ENCODE measurements at places on chromosomes 7 and 10.

- peak; percentile 61 for DNase-seq
Observed at GRCh38 chr7:148901178-148901577, 17.1 kb upstream of the EZH2 start.

DNA sequence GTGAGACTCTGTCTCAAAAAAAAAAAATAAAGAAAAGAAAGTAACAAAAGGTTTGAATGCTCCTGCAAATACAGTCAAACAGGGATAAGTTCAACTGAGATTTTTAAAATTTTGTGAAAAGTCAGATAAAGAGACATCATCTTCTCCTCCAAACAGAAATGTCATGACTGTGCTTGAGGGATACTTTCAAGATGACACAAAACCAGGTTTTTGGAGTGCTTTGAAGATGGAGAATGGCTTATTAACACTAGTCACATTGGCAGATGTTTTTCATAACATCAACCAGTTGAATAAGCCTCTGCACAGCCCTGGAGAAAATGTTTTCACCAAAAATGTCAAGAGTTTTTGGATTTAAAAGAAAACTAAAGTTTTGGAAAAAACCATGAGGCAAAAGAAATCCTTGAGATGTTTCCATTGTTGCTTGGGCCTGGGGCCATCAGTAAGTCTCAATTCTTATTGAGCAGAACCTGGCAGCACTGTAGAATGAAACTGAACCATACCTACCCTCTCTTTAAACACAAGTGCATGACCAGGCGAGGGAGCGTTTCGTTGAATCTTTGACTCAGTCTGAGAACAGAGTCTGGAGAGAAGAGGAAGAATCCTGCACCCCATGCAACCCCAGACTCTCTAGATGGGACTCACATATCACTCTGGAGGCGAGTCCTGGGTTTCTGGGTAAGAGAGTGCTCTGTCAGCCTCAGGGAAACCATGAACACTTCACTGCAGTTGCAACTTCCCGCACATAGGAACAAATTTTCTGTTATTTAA lies 37.4 kb upstream of the PRKCQ start:
- DNase-seq = no peak

DNA sequence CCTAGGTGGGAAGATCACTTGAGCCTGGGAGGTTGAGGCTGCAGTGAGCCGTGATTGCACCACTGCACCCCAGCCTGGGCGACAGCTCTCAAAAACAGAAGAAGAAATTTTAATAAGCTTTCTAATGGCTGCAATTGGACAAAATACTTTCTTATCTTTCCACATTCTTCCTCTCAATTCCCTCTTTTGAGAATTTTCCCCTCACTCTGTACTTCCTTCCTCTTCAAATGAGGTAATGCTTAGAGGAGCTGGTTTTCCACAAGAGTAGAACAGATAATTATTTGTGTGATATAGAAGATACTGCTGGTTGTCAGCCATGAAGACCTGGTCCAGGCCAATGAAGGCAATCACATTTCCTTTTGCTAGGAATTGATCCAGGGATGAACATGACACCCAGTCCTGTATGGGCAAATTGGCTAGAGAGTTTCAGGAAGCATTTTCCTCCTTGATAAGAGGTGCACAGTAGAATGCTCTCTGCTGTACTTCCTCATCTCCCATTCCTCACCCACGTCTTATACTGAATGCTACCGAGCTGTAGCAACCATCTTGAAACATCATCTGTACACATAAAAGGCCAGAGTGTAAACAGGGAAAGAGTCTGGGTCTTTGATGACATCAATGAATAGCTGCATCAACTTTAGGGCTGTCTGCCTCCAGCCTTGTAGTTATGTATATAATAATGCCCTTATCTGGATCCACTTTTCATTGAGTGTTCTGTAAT lies 103.9 kb downstream of the CDK6 start:
- no peak for DNase-seq

DNA sequence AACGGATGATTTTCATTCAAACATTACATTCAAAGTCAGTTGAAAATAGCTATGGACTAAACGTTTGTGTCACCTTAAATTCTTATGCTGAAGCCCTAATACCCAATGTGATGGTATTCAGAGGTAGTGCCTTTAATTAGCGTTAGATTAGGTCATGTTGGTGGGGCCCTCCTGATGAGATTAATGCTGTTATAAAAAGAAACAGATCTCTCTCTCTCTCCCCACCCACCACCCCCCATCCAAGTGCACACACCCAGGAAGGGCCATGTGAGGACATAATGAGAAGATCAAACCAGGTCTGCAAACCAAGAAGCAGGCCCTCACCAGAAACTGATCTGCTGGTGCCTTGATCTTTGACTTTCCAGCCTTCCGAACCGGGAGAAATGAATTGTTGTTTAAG lies 44.2 kb downstream of the ZNF438 start:
- DNase-seq = no peak

DNA sequence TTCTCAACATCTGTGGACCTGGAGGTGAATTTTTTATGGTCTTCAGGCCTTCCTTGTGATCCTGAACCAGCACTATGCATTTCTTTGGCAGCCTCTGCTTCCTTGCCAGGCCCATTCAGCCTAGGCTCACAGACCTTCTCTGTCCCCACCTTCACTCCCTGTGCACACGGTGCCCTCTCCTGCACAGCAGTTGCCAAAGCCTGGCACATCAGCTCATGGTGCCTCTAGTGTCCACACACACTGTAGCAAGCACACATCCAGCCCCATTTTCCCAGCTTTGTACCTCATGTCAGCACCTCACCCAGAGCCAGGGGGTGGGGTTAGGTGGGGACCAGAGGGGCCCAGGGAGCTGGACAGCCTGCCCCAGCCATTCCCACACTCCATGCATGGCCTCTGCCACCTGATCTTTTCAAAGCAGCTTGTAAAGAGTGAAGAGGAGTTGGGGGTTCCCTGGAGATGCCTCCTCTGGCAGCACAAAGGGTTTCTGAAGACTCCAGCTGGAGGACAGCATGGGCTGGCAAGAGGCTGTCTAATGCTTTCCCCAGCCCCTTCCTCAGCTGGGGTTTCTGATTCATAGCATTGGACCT lies 57.9 kb upstream of the TMEM72 start:
- DNase-seq = no peak

DNA sequence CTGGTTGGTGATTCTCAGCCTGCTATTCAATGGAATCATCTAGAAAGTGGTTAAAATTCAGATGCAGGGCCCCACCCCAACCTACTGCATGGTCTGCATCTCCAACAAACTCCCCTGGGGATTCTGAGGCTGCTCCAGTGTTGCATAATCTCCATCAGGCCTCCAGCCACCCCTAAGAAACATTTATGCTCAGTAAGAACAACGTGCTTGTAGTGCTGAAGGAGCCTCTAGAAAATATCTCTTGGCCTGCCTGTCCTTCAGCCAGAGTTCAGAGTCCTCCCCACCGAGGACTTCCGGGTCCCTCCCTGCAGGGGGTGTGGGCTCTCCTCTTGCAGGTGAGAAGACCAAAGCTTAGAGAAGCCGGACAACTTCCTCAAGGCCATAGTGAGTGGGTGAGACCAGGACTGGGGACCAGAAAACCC lies 159.8 kb downstream of the SH3PXD2A start:
- no peak for DNase-seq

DNA sequence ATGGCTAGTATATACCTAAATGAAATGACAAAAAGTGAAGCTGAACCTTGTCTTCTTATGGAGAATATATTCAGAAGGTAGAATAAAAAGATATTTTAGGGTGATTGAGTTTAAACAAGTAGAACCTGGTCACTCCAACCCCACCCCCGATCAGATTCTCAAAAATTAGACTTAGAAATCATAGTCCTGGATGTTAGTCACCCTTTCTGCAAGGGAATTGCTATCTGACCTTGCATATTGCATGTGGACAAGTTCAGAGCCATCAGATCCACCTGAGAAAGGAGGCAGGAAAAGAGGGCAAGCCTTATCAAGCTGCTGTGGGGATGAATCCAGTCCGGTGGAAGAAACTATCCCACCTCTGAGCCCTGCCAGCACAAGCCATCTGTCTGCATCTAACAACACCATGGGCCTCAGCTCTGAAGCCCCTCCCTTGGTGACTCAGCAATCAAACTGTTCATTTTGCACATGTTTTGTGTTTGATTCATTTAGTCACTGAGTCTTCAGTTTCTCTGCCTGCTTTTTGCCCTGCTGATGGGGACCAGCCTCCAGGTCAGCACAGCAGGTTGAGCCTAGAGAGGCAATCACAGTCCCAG lies 727.3 kb downstream of the AUTS2 start:
- DNase-seq = peak; percentile 46

GRCh38 chr7:137547485-137547884 lies 204.0 kb upstream of the PTN start:
- DNase-seq = no peak

DNA sequence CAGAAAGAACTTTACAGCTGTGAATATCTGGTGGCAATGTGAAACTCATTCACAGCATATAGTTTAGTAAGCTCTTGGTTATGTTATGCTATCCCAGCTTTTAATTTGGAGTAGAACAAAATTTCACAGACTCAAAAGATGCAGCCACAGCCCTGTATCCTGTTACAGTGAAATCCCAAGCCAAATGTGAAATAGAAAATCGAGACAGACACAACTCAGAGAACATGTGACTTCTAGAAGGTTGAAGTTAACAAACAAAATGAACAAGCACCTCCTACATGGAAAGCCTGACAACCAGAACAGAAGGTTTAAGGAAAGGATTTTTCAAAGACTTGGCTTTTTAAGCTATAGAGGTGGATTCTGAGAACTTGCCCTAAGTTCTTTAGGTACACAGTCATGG lies 39.6 kb downstream of the JAZF1 start:
- no peak for DNase-seq

GRCh38 chr10:132861884-132862461 lies 76.0 kb upstream of the NKX6-2 start:
- no peak for DNase-seq

DNA sequence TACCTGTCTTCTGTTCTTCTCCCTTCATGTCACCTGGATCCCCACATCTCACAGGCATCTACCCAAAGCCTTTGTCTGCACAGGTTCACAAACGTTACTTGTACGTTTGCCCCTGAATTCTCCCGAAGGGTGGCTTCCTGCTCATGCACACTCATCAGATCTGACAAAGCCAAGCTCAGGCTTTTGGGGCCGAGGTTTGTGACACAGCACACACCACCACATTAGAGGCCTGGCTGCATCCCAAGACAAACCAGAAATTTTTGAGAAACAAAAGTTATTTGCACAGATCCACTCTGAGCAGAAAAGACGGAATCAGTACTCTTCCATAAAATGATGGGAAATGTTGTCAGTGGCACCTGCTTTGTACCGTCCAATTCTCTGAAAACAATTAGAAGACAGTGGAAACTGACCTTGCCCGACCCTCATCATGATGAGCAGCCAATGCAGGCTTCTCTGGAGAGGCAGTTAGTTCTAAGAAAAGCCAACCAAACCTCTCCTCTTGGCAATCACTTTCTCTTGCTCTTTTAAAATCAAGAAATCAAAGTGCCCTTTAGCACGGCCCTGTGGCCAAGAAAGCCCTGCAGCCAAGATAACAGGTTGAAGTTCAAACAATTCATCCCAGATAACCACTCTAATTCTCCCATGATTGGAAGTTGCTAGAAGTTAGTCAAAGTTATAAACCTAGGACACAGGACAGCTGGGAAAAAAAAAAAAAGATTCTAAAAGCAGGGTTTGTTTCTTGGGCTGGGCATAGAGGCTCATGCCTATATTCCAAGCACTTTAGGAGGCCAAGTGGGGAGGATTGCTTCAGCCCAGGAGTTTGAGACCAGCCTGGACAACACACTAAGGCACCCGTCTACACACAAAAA lies 13.6 kb upstream of the SVIL start:
- no peak for DNase-seq

DNA sequence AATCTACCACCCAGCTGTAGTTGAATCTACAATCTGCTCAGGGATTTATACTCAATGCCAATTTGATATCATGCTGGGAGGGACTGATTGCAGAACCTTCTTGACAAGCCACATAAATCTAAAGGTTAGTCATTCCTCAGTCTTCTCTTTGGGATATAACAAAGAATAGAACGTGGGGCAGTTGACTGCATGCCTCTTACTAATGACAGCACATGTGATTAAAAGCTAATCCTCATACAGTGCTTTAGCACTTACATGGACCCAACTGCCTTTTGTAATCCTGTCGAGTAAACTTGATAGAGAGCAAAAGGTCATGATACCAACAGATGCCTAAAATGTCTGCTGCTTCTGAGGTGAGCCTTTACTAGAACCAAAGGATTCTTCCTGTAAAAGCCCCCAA lies 12.3 kb downstream of the KLHL7 start:
- DNase-seq = no peak

- no peak for DNase-seq
Observed at GRCh38 chr7:85234730-85235129, 47.9 kb upstream of the SEMA3D start.

DNA sequence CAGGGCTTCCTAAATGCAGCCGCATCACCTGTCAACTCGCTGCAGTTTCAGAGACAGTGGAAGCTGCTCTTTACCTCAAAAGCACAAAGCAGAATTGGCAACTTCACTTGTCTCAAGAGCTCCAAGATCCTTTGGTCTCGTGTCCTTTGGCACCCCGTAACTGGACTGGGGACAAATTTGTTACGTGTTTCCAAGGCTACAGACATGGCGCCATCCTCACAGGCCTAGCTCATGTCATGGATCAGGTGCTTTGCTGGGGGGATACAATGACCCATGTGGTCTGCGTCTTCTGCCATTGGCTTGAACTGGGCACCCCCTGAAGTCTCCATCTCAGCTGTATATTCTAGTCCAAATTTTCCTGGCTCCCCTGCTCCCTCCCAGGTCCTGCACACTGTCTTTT lies 48.6 kb downstream of the CHST3 start:
- no peak for DNase-seq

- DNase-seq = no peak
Observed at GRCh38 chr10:13840036-13840435, 253.3 kb downstream of the PRPF18 start.

- DNase-seq = peak; percentile 5
Observed at GRCh38 chr7:103073989-103074518, 542 bp downstream of the FBXL13 start.

GRCh38 chr10:63388421-63389031 lies 77.3 kb downstream of the JMJD1C start:
- DNase-seq = no peak

DNA sequence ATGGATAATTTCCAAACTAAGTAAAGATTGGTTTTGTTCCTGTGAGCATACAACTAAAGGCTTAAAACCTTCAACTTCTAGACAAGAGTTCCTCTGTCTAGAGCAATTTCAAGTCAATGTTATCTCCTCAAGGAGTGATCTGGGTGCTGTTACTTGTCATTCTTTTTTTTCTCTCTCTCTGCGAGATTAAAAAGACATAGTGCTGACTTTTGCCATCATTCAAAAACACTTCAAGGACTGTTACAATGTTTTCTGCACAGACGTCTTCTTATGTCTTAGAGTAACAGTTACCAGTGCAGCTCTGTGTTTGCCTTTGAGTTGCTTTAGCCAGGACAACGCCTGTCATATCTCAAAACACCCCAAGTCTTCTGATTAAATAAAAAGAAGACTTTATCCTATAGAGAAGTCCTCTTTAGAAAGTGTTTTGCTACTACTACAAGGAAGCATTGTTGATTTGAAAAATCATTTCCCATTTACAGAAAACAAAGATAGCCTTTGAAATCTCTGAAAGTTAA lies 263.5 kb upstream of the FERD3L start:
- no peak for DNase-seq

- DNase-seq = no peak
Observed at GRCh38 chr7:116249969-116250553, 39.7 kb downstream of the TES start.

- DNase-seq = no peak
Observed at GRCh38 chr7:92608380-92609322, 18.5 kb upstream of the FAM133B start.

Measured in keratinocyte (primary cell).